ENCODE measurements at places on chromosomes 12 and 14. TPM values are rescaled to one million over a fixed set of nuclear protein-coding genes. Genes with fewer than 3 reads are reported as not detected.

Gene C12orf54
- not detected for total RNA-seq

Gene CLSTN3
- total RNA-seq: 8.5 TPM

Gene PPP1R1A
- 0.09 TPM for total RNA-seq

Gene DEPDC4
- total RNA-seq: 0.80 TPM

Gene C14orf39
- total RNA-seq: not detected

Gene PSEN1
- total RNA-seq: 66.7 TPM

Gene RFLNA
- 0.24 TPM for total RNA-seq

Gene TOMM20L
- not detected for total RNA-seq

Gene SLC6A13
- total RNA-seq: 0.25 TPM

Gene CIROP
- not detected for total RNA-seq

Gene CCDC197
- total RNA-seq: not detected

Gene NKX2-1
- total RNA-seq: not detected

Gene ZFYVE26
- total RNA-seq: 6.0 TPM

Gene ATG2B
- 6.8 TPM for total RNA-seq

Gene RBP5
- total RNA-seq: 0.08 TPM

Gene PRKD1
- 2.2 TPM for total RNA-seq

Gene INHBE
- total RNA-seq: 0.04 TPM

Gene OTOGL
- not detected for total RNA-seq

Gene ADAM20
- total RNA-seq: 0.02 TPM

Gene RILPL1
- total RNA-seq: 8.8 TPM

Gene TAMALIN
- 0.82 TPM for total RNA-seq

Gene KERA
- total RNA-seq: not detected

All from A549 treated with dexamethasone at 1 μM for 4 hours (cell line).